ENCODE measurements at places on chromosomes 4 and X.
A peak's percentile ranks its signal among the peaks of the same experiment; 100 is the strongest.

- DNase-seq: no peak
Observed at GRCh38 chr4:147287588-147287890, 193.4 kb upstream of the EDNRA start.

DNA sequence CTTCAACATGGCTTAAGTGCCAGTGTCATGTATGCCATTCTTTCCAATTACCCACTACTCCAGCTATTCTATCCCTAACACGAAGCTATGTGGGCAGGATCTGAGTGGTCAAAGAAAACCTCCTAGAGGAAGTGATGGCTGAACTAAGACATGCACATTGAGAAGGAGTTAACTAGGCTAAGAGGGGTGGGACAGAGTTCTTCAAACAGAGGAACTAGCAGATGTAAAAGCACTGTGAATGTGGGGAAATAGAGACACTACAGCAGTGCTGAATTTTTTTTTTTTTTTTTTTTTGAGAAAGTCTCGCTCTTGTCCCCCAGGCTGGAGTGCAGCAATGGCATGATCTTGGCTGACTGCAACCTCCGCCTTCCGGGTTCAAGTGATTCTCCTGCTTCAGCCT, 6.2 kb downstream of the JCHAIN start:
- DNase-seq: no peak

GRCh38 chr4:159401791-159402380, 299.0 kb downstream of the RAPGEF2 start:
- DNase-seq: no peak

DNA sequence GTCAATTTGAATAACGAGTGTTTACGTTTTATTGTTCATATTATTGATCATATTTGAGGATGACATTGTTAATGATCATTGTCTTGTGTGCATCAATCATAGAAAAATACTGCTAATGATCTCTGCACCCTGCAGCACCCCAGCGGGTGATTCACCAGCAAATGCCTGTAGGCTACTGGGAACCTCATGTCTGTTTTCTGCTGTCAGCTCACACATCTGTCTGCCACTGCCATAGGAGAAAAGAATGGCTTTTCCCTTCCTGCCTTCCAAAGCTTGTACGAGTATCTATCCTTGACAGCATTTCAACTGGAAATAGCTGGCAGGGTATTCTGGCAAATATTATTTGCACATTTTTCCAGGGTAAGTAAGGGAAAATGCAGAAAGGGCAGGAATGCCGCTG, 272.1 kb upstream of the TRAM1L1 start:
- DNase-seq: no peak

- DNase-seq: peak; percentile 2
Observed at GRCh38 chr4:185470501-185471195, 885 bp downstream of the CCDC110 start.

GRCh38 chr4:38396845-38397547, 267.0 kb upstream of the KLF3 start:
- no peak for DNase-seq

DNA sequence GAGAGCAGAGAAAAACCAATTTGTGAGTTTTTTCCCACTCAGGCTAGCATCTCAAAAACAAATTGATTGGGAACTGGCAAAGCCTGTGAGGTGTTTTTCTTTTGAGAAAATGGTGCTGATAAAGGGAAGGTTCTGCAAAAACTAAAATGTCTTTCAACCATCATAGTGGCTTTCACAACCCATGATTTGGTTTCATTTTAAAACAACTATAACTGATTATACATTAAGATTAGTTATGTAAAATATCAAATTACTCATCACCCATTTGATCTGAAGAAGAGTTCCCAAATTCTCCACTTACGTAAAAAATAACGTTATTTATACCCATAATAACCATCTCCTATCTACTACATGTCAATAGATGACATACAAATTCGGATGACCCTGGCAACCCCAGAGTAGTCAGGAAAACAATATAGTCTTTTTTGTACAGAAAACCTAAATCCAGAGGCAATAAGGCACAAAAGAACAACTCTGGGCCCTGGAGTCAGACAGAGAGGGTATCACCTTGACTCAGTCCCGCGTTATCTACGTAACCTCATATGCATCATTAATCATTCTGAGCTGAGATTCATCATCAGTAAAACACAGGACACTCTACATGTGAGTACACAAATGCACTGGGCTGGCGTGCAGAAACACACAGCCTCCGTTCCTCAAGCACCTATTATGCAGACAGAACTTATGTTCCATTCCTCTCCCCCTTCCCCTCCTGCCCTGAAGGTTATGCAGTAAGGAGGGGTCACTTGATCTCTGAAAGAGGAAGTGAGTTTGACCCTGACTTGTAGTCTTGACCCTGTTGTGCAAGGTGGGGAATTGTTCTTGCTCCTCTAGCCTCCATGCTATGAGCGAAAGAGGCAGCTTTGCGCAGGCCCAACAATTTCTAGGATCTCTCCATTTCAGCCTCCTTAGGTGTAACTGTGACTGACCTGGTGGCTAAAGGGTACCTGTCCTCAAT, 82.2 kb downstream of the SLC9A7 start:
- DNase-seq: no peak

DNA sequence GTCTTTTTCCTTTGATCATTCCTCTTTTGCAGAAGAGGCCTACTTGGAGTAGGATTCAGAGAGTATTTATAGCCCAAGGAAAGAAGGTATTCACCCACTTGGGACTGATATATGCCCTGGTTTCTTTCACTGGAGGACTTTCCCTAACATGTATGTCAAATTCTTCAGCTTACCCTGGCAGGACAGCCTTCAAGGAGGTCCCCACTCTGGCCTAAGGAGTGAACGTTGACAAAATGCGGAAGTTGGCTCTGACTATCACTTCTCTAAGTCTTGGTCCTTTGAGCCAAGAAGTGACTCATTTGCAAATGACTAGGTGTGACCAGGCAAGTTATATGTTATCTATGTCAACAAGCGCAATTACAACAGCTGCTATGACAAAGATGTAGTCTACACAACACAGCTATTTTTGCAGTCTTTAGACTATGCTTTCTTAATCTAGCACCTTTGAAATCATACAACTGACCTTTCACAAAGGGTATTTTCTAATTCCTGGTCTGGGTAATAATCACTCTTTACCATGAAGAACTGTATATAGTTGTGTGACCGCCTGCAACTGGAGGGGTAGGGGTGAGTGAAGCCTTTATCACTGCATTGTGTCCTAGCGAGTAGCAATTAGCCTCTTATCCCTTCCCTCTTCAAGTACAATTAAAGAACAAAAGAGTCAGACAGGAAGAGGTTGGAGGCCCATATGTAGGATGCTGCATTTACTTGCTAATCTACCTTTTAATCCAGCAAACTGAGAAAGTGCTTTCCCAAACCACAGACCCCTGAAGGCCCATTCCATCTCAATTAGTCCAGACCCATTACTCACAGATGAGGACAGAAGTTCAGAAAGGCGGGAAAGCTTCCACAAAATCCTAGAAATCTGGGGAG, 50.1 kb downstream of the RASGEF1B start:
- no peak for DNase-seq

DNA sequence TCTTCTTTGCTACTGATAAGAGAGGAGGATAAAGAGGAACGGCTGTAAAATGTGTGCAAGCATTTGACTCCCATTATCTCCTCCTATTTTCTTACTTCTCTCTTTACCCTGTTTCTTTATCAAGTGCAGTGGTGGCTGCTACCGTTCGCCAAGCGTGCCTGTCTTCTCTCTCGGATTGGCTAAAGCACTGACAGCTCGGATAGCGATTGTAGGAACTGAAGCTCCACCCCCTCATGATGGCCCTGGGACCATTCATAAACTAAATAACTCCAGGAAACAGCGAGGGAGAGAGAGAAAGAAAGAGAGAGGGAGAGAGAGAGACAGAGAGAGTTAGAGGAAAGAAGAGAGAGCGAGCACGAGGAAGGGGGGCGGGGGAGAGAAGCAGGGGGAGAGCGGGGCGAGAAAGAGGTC, 305 bp upstream of the MAB21L2 start:
- DNase-seq: no peak

DNA sequence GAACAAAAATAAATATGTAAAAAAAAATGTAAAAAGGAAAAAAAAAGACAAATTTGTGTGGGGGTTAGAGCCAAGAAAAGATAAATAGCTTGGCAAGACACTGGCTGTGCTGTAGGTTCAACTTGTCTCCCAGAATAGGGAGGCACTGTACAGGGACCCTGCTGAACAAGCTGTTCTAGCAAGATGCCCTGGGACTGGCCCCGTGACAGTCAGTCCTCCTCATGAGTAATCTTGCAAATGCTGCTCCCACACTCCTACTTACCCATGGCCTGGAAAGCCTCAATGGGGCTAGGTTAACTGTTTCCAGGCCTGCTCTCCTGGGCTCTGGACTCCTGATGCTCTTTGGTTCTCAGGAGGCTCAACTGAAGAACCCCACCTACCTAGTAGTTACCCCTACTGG, 106.8 kb downstream of the ATG4A start:
- no peak for DNase-seq

- DNase-seq: no peak
Observed at GRCh38 chr4:6318206-6318605, 48.6 kb downstream of the WFS1 start.

GRCh38 chr4:124429746-124430250, 282.7 kb downstream of the ANKRD50 start:
- no peak for DNase-seq

DNA sequence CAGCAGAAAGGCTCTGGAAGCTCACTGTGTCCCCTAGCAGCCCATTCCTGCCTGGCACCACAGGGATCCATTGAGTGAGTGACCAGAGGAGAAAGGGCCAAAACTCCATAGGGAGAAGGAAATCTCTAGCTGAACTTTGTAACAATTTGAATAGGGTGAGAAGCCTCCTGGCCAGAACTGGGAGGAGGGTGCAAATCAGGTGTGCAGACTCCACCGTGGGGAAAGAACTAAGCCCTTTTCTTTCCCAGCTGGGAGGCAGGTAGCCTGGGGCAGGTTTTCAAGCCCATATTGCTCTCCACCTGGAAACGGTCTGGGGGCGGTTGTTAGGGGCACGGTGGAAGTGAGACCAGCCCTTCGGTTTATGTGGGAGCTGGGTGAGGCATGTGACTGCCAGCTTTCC, 227.2 kb downstream of the SNCA start:
- no peak for DNase-seq

- DNase-seq: no peak
Observed at GRCh38 chr4:54390670-54391069, 161.6 kb downstream of the PDGFRA start.

All from stimulated activated CD4-positive, alpha-beta T cell treated with anti-CD3 and anti-CD28 coated beads, Interleukin-1b, Interleukin-23, amount 100 ng/mL, for 1 hour (primary cell).